ENCODE measurements at places on chromosomes 1 and 21. TPM values are rescaled to one million over a fixed set of nuclear protein-coding genes. Genes with fewer than 3 reads are reported as not detected.

DNA sequence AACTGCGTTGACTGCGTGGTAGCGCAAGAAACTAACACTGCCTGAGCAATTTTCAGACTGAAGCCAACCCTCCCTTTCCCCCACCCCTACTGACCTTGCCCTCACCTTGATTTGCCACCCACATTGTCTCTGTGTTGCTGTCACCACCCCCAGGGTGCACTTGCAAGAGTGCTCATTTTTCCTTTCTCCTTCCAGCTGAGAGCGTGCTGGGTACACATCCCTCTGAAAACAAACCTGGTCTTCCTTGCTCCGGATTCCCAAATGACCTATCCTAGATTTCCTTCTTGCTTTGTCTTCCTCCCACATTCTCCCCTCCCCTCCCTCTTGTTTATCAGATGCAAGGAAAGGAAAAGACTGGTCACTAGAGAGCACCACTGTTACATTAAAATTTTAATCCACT is 24.2 kb downstream of the MPZ start:
- no peak for DNase-seq

Gene SOX13
- total RNA-seq, result 8.2 TPM

Gene ADAMTS5
- total RNA-seq, result 17.3 TPM

GRCh38 chr1:37038227-37039093 is 4.1 kb upstream of the GRIK3 start:
- DNase-seq, result no peak

GRCh38 chr1:151501474-151501873 is 9.7 kb upstream of the CGN start:
- DNase-seq, result no peak

DNA sequence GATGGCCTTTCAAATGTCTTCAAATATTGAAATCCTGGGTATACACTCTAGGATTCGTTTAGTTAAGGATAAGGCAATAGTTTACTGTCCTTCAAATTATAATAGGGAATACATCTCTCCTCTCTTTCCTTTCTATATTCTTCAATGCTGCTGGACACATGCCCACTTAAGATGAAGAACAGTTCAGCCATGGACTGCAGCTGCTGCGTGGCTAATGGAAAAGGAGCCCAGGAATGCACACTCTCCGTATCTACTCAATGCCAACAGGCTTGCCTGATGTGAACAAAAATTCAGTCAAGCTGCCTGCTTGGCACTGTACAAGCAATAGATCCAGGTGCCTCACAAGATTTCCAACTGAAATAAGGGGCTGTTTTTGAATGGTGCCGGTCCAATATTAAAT is 321.2 kb upstream of the LYPLAL1 start:
- DNase-seq, result no peak

Gene KCNJ10
- total RNA-seq, result not detected

DNA sequence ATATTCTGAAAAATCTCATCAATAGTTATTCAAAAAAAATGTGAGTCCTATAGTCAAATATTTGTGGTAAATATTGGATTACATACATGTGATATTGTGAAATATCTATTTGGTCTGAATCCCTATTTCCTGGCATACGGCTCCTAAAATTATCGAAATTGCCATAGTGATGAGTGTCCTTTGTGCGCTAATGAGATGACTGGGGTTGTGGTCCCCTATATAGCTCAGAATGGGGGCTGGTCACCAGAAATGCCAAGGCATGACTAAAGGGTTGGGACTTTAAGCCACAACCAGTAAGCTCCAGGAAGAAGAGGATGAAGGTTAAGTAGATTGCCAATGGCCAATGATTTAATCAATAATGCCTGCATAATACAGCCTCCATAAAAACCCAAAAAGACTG is 610.2 kb upstream of the CHRM3 start:
- no peak for DNase-seq

DNA sequence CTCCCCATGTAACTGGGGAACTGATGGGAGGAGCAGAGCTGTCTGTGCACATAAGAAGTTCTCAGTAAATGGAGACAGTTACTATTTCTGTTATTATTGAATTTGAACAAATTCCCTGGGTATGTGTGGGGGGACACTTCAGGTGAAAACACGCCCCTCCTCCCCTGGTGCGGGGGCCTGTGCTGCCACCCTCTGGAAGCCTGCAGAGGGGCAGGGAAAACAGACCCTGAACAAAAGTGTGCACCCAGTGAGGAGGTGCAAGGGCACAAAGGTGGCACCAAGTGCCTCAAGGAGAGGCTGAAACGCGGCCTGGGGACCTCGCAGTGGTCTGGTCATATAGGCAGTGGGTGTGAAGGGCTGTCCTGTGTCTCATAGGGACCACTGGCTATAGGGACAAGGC is 18.2 kb upstream of the NADK start:
- DNase-seq, result no peak

- no peak for DNase-seq
Observed at GRCh38 chr1:116537040-116537831, 33.6 kb downstream of the CD58 start.

Gene EFNA1
- 126 TPM for total RNA-seq

Gene AQP10
- total RNA-seq, result not detected

Measured in kidney epithelial cell (primary cell).